C1 segment of cervical spinal cord (tissue), 14 donors: ENCODE measurements at places on chromosomes 1 and 21.

DNA sequence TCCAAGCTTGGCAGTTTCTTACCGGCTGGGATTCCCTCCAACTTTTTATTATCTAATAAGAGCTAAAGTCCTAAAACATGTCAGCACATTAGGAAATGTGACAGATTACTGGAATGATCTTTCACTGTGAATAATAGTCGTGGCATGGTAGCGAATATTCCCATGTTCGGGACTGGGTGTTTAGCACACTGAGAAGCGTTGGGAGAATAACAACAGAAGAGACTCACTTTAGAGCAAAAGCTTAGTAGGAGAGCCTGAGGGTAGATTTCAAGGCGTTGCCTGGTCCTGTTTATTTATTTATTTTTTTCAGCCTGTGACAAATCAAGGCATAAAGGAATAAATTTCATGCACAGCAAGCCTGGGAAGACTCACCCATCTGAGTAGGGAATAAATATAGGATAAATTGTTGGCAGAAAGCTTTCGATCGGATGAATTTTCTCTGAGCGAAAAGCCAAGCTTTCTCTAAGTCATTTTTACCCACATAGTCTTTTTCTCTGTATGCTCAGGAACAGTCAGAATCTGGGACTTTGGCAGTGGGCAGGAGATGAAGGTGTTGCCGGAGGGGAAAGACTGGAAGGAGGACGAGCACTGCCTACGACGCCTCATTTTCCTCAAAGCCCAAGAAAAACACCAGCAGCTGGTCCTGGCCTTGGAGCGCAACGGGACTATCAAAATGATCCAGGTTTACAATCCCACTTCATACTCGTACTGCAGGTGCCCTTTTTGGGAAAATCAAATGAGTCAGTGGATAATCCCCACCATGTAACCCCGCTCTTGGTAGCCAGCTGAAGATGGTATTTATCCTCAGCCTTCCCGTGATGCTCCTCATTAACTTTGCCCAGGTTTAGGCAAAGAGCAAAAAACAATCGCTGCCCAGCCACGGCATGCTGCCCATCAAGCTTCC lies 97.2 kb downstream of the WDR64 start:
- DNase-seq: no peak

GRCh38 chr1:225767634-225768540 lies 9.7 kb upstream of the SRP9 start:
- no peak for DNase-seq

GRCh38 chr1:100308777-100309176 lies 42.8 kb downstream of the RTCA start:
- no peak for DNase-seq

DNA sequence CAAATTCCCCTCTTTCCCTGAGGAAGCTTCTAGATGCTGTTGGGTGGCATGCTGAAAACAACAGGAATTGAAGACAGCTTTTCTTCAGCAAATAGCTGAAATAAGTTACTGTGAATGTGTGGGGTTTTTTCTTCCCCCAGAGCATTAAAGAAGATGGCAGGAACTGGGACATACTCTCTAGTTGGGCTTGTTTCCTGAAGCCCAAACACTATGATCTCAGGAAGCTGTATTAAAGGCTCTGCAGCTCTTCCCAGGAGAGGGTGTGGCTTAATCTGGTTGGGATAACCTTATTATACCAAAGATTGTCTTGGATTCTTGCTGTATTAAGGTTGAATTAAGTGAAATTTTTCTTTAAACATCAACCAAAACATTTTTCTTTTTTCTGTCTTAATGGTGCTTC lies 64.9 kb upstream of the LMO4 start:
- DNase-seq: no peak

GRCh38 chr1:163422738-163423404 lies 101.1 kb downstream of the NUF2 start:
- DNase-seq: no peak

- no peak for DNase-seq
These were observed 102.0 kb downstream of the BEND5 start for GRCh38 chr1:48674641-48675040.
